ENCODE measurements at places on chromosomes 3 and 15. TPM values are rescaled to one million over a fixed set of nuclear protein-coding genes. Genes with fewer than 3 reads are reported as not detected.

DNA sequence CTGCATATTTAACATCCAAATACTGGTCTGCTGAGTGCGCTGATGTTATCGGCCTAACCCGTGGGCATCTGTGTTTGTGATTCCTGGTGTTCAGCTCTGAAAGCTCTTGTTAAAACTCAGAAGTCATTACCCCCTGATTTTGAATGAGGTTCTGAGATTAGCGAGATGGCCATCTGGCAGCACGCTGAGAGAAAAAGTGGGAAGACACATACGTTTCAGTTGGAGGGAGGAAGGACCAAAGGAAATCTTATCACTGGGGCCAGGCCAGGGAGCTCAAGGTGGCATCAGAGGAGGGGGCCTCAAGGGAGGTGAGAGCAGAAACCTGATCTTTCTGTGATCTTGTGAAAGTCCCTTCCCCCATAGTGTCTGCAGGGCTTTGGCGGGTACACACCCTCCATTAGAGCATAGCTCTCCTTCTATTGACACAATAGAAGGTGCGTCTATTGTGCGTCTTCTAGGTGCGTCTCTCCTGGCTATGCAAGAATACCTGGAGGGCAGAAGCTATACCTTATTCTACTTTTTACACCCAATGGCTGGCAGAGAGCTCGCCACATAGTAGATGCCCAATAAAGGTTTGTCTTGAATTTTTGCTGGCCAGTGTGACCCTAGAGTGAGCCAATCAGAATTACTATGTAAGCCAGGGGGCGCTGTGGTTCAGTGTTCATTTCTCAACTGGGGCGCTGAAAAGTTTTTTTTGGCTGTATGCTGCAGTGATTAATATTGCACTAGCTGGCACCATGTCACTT, 182.4 kb downstream of the SHQ1 start:
- no peak for DNase-seq

- DNase-seq = no peak
Observed at GRCh38 chr3:105904251-105904650, 35.4 kb upstream of the CBLB start.

DNA sequence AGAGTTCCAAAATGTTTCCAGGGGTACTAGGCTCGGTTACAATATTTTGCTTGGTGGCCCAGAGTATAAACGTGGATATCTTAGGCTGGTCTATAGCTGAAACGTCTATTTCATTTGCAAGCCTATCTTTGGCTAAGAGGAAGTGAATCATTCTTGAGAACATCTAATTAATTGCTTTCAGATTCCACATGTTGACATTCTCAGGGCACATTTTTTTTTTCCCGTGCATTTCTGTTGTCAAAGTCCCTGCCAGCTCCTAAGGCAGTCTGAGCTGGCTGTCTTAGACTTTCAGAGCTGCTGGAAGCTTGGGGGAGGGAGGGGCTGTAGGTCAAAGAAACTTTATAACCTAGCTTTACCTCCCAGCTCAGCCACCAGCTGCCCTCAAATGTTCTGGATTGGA, 23.2 kb upstream of the LAMP3 start:
- DNase-seq = no peak

DNA sequence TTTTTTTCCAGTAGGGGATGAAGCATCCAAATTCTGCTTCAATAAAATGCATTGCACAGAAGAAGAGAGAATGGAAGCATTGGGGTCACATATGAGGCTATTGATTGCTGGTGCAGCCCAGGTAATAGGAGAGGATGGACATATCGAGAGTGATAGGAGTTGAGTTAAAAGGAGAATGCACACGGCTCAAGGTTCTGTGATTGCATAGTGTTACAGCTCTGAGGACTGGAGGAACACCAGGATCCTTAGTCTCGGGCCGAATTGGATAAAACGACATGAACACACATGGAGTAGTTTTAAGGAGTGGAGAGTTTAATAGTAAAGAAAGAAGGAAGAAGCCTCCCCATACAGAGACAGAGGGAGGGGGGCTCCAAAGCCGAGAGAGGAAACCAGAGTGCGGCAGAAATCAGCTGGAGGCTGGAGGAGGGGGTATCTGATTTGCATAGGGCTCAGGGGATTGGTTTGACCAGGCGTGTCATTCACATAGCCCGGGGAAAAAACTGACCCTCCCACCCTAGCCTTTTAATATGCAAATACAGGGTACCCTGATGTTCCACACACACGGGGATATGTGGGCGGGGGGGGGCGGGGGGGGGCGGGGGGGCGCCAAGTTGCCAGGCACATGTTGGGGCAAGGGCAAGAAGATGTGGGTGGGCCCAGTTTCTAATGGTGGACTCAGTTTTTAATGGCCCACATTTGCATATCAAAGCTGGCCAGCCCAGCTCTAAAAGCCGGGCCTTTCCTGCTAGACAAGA, 156.9 kb downstream of the AGBL1 start:
- no peak for DNase-seq

DNA sequence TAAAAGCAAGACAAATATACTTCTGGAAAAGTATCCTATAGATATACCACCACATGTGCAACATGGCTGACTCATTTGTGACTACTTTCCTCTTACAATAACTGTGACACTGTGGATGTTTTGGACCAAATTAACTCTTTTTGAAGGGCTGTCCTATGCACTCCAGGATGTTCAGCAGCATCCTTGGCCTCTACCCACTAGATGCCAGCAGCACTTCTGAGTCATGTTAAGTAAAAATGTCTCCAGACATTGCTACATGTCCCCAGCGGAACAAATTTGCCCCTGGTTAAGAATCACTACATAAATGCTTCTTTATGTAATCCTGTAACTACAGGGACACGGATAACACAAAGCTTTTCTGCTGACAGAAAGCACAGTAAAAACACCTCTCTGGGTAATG, 32.0 kb downstream of the RUVBL1 start:
- DNase-seq = no peak

DNA sequence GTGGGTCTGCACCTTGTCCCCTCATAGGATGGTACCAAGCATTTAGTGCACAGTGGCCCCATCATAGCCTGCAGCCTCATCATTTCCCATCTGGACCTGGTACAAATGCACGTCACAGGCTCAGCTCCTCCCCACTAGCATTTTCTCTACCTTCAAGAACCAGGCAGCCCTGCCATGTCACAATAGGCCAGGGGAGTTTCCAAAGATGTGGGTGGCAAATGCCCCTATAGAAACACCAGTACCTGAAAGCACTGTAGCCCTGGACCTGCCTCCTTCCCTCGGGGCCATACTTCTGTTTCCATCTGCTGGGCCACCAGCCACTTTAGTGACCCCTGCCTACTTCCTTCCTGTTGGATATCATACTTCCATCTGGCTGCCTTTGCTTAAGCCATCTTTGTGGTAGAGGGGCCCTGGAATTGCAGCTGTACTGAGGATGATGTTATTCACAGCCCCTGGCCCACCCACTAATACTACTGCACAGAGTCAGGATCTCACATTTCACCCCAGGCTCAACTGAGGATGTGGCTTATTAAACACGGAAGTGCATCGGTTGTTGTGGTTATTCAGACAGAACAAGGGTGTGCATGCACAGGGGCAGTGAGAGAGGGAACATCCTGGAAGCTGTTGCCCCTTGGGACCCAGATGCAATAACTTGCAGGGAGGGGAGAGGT, 3.8 kb downstream of the TCTA start:
- peak; percentile 89 for DNase-seq

- DNase-seq = no peak
Observed at GRCh38 chr3:194279701-194280360, 71.3 kb downstream of the CPN2 start.

- DNase-seq = no peak
Observed at GRCh38 chr3:62135741-62136140, 237.6 kb downstream of the FEZF2 start.

DNA sequence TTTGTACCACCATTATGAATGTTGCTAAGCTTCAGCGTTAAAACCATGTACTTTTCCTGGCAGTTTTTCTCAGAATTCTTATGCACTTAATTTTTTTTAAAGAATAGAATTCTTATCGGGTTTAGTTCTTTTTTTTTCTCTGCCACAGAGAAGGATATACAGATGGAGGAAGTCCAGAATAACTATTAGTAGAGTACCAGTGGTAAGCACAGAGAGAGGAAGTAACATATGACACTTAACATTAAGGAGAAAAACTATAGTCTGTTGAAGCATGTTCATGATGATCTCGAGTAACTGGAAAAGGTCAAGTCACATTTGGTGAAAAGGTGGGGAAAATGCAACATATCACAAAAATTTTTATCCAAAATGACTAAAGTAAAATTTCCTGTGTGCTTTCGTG, 68.9 kb downstream of the RNF13 start:
- no peak for DNase-seq

DNA sequence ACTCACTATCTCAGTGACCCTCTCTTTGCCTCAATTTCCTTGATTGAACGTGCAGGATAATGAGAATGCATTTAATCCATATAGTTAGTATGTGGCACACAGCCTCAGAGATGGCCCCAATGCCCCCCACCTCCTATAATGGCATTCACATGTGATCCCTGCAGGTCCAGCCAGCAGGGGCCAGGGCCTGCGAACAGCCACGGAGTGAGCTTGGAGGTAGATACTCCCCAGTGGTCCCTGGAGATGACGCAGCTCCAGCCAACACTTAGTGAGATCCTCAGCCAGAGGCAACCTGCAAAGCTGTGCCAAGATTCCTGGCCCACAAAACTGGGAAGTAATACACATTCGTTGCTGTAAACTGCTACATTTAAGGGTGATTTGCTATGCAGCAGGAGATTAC, 184.9 kb upstream of the NSMCE3 start:
- no peak for DNase-seq

DNA sequence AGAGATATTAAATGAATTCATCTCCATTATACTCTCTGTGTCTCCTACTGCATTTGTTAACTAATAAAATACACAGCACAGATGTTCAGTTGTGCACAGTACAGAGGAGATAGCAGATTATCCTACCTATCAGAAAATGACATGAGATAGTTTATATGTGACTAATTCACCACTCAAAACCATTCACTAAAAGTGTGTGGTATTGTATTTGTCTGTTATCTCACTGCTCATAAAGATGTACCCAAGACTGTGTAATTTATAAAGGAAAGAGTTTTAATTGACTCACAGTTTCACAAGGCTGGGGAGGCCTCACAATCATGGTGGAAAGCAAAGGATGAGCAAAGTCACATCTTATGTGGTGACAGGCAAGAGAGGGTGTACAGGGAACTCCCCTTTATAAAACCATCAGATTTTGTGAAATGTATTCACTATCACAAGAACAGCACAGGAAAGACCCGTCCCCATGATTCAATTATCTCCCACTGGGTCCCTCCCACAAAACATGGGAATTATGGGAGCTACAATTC, 936.3 kb downstream of the ROBO1 start:
- no peak for DNase-seq

DNA sequence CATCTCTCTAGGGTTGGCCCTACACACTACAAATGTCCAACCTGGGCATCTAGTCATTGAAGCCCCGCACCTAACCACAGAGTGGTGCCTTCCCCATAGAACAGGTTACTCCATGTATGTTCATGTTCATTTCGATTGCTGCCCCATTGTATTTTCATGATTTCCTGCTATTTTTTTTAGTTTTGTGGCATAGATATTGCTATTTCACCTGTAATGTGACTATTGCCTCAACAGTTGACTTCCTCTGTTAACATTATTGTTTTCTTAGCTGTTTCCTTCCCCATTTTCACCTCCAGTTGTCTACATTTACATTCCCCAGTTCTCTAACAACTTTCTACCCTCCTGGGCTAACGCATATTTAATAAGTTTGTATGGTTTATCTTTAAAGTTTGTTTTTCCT, 137.7 kb upstream of the RBMS3 start:
- DNase-seq = no peak

DNA sequence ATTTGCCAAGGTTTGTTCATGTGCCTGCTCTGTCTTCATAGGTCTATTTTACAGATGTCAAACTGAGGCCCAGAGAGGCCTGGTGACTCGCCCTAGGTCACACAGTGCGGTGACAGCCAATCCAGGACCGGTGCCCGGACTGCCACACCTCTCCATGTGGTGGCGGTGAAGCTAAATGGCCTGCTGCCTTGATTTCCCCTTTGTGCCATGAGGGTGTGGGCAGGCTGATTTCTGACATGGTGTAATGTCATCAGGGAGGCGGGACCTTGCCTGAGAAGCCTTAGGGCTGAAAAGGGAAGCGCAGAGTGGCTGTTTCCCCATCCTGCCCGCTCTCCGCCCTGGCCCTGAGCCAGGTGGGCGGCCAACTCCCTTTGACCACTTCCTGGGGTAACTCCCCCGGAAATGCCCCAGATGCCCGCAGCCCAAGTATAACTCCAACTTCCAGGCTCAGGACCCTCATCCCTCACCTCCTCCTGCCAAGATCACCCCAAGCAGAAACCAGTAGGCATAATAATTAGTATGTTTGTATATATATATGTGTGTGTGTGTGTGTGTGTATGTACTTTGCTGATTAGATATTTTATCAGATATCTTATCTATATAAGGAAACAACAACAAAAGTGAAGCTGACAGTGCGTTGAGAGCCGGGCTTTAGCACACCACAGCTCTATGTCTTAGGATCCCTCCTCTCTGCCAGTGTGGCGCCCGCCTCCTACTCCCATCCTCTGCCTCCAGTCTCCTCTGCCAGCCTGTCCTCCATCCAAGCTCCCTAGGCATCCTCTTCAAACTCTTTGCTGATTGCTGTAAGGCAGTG, 63.9 kb downstream of the IQSEC1 start:
- peak; percentile 50 for DNase-seq

DNA sequence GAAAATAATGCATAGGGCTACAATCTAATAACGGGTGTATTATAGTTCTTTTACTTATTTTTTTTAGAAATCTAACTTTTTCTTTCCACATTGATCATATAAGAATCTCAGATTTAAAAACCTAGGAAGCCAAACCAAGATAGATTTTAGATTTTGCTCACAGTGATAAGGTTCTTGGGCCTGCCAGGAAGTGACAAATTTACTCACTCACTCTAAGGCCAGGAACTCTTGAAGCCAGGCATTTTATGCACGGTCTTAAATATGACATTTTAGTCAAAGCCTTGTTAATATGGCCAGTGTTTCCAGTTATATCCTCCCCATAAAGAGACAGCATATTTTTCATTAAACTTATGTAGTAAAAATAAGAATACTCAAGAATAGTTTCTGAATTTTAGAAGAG, 271.4 kb downstream of the SQOR start:
- no peak for DNase-seq

DNA sequence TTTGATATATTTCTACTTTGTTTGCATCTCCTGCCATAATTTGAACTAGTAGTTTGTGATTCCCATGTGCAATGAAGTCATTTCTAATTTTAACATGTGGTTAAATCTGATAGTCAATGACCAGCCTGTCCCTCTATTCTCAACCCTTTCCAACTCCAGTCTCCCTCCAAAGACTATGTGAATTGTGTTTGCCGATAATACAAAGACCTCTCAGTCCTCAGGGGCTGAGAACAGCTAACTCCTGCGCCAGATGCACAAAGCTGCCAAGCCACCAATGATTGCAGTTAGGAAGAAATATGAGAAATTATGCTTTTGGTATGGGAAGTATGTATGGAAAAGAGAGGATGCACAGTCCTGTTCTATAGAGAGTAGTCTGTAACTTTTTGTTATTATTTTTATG, 54.0 kb downstream of the KCNH8 start:
- no peak for DNase-seq

- no peak for DNase-seq
Observed at GRCh38 chr3:72692990-72693389, 155.3 kb downstream of the SHQ1 start.

EPB42 gene
- not detected for total RNA-seq

HCLS1 gene
- total RNA-seq = 329 TPM

C3orf49 gene
- not detected for total RNA-seq

A4GNT gene
- not detected for total RNA-seq

COL8A1 gene
- total RNA-seq = 0.15 TPM

KCNMB2 gene
- total RNA-seq = not detected

TF gene
- 9.8 TPM for total RNA-seq

MORC1 gene
- total RNA-seq = not detected

DLEC1 gene
- 4.7 TPM for total RNA-seq
